ENCODE measurements at places on chromosomes 16 and 17.
A peak's percentile ranks its signal among the peaks of the same experiment; 100 is the strongest.

GRCh38 chr17:58974354-58974753, 132.3 kb downstream of the TRIM37 start:
- DNase-seq = no peak

DNA sequence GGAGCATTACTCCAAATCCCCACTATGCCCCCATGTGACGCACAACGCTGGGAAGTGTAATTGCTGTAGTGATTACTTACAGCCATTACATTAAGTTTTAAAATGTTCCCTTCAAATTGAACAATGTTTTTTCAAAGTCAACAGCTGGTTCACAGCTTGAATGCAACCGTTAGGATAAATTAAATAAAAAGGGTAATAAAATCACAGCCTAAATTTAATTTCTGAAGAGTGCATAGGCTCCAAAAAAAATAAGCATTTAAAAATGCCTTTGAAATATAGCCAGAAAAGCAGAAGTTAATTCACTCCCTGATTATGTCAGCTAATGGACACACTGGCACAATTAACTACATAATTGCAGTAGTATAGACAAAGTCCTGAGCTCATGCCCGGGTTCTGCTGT, 50.5 kb upstream of the KDM8 start:
- no peak for DNase-seq

GRCh38 chr17:55062921-55063320, 94.4 kb downstream of the STXBP4 start:
- DNase-seq = no peak

DNA sequence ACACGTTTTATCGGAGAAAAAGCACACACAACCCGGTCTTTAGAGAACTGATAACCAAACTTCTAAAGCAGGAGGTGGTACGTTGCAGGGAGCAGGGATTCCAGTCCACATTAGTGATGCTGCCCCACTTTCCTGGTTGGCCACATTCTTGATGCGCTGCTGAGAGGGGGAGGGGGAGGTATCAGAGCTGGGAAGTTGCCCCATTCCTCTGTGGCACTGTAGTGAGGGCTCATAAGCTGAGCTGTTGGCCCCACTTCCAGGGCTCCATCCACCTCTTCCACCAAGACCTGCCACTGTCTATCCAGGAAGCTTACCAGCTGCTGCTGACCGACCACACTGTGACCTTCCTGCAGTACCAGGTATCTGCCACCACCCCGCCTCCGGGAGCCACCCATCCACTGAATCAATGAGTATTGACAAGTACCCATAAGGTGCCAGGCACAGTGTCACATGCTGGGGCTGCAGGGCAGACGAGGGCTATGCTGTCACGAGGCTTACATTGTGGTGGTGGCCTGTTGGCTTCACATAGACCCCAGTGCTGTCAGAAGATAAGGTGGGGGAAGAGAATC, 1.1 kb downstream of the TSEN54 start:
- no peak for DNase-seq

DNA sequence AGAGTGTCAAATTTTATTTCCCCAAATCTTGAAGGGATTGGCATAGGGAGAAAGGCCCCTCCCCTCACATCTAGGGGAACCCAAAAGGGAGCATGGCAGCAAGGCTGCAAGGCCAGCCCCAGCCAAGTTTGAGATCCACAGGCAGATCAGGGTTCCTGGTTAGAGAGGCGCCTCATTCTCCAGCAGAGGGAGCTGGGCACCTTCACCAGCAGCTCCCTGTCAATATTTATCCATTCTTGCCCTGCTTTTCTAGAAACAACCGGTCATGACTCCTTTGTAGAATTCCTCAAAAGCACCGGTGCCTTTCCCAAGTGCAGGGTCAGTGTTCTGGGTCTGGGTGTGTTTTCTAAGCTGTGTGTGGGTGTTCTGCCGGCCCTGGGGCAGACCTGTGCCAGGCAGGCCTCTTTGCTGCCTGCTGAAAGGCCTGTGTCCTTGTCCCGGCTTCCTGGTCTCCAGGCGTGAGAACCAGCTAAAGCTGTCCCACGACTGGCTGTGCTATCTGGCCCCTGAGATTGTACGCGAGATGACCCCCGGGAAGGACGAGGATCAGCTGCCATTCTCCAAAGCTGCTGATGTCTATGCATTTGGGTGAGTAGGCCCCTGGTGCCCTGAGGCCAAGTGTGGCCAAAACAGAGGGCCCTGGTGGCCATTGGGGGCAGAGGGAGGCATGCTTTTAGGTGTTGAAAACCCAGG, 21.2 kb upstream of the LGALS9 start:
- DNase-seq = no peak

- DNase-seq = no peak
These were observed 1.1 kb downstream of the CAMTA2 start for GRCh38 chr17:4986403-4986802.

DNA sequence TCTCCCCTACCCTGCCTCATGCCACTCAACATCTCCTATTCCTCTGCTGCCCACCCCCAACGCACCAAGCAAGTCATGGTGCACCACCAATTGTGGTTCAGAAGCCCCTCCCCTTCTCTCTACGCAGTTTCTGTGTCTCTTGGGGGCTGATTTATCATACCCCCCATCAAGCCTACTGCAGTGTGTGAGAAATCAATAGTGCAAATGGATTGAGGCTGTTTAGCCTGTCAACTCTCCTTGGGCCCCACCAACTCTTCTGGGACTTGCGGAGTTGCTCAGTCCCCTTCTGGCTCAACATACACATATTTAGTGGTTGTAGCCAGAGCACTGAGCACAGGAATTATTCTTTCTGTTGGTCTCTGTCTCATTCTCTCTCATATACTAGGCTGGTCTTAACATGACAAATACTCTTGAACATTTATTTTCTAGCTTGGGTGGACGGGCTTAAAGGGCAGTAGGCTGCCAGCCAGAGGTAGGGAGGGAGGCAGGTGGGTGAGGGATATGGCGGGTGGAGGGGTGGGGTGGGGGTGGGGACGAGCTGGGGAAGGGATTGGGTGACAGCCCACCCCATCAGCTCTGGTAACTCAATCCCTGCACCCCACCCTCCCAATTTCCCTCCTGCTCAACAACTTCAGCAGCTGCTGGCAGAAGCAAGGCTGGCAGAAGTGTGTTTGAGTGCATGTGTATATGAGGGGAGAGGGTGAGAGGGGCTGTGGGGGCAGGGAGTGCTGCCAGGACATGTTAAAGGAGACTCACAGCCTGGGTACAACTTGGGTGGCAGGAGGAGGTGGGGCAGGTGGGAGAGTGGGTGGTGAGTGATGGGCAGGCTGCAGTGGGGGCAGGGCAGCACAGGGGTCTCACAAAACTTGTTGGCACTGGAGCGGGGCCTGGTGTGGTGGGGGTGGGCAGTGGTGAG, 4.9 kb downstream of the RARA start:
- no peak for DNase-seq

DNA sequence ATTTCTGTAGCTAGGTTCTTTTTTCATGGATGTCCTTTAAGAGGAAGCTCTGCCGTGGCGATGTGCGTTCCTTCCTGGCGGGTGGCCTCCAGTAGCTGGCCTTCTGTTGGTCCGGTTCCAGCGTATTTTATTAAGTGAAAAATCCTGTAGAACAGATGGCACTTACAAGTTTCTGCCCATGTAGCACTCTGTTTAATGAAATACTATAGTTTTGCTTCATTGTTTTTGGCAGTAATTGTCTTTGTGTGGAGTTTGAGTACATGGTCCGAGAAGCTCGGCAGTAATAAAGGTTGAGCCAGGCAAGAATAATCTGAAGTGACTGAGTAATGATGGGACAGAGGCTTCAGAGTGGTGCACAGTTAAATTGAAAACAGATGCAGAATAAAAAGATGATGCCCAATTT, 20.4 kb downstream of the USP10 start:
- no peak for DNase-seq

GRCh38 chr17:50375858-50376538, 3.0 kb downstream of the EME1 start:
- no peak for DNase-seq

DNA sequence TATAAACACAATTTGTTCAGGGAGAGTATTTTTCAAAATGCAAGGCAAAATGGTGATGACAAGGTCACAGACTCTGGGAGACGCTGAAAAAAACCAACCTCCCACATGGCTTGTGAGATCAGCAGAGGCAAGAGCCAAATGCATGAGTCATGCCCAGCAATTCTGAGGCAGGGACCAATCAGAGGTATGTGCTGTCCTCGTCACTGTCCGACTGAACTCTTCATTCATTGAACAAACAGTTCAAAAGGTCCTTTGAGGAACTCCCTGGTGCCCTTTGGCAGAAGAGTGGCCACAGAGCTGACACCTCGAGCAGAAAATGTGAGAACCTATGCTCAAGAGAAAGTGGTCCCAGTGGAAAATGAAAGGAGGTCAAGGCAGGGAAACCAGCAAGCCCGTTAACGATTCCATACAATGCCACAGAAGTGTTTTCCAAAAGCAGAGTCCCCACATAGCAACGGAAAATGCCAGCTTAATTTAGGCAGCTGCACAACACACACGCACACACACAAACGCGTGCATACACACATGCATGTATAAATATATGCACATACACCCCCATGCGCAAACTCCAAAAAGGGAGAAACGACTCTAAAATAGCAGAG, 50.9 kb downstream of the CDH11 start:
- DNase-seq = peak; percentile 82

- no peak for DNase-seq
These were observed 36.9 kb downstream of the GPATCH8 start for GRCh38 chr17:44466339-44466738.

DNA sequence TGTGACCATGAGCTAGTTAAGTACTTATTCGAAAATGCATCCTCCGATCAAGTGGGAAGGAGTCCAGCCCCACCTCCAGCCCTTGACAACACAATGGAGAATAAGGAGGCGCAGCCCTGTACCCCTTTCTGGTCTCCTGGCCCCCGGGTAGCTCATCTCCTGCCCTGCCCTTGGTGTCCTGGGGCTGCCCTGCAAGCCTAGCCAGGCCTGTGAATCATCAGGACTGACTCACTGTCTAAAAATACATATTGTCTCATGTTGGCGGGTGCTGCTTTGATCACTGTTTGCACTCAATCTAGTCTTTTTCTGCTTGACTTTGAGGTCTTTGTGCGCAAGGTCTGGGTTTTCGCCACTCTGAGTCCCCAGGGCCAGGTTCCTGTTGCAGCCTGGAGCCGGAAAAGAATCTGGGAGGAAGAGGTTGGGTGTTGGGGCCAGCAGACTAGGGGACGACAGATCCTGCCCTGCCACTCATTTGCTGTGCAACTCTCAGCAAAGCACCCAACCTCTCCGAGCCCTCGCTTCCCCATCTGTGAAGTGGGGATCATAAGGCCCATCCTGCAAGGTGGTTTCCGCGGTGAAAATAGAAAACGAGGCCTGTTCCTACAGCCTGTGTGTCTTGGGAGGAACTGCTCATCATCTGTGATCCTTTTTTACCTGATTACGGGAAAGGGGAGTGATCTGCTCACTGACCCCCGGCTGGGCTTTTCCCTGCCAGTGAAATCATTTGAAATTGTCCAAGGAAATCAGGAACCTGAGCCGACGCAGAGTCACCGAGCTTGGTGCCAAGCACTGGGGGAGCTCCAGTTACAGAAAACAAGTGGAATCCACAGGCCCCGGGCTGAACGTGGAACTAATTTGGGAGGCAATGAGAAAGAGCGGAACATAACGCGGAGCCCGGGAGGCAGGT, 230.4 kb downstream of the PARN start:
- DNase-seq = no peak

DNA sequence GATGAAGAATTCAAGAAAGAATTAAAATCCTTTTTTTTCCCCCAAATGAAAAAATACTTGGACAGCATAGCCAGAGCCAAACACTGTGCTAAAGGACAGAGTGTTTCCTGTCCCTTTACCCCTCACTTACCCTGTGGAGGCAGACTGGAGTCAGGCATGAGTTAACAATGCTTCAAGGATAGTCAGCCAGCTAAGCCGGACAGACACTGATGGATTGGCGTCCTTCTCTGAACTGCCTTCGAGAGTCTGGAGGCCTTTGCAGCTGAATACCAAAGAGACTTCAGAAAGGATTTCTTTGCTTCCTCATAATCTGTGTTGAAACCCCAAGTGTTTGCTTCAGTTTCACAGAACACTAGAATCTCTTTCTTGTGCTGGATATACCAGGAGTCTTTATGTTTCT, 4.6 kb downstream of the METTL9 start:
- DNase-seq = no peak

- no peak for DNase-seq
These were observed 186.3 kb upstream of the SOX9 start for GRCh38 chr17:71934520-71934919.

GRCh38 chr17:43363181-43363925, 35.4 kb upstream of the ARL4D start:
- DNase-seq = no peak

GRCh38 chr17:44361292-44362260, 2.1 kb downstream of the FAM171A2 start:
- DNase-seq = no peak

DNA sequence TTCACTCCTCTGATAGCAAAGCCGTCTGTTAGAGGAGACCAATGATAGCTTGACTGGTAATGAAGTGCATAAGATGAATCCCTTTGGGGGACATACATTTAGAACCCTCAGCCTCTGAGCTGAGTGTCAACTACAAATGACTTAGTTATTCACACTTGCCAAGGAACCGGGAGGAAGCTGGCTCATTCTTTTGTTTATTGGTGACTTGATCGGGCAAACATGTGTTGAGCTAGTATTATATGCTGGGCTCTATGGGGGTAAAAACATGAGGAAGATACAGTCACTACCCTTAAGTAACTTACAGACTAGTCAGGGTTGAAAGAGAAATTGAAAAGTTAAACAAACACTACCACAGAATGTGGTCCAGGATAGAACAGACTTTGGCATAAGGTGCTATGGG, 3.0 kb downstream of the CCL16 start:
- no peak for DNase-seq

DNA sequence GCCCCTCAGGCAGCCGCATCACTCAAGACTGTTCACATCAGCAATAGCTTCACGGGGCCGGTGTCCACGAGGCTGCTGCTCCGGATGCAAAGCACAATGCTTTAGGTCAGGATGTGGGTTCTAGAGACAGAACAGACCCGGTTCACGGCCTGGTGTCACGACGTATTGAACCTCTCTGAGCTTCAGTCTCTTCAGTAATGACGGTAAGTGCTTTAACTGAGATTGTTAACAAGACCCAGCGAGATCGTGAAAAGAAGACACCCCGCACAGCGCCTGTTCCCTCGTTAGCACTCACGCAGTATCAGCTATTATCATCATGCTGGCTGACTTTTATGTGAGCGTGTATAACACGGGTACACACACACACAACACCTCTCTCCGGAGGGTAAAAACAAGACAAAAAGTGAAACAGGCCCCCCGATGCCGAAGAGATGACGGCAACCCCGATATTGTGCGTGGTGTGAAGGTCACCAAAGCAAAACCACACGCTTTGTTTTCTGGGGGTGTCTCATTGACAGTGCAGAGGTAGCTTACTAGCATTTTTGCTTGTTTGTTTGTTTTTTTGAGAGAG, 21.4 kb upstream of the ABR start:
- DNase-seq = no peak

GRCh38 chr16:1823821-1824220, 2.8 kb downstream of the HAGH start:
- DNase-seq = no peak

- no peak for DNase-seq
These were observed 43.3 kb upstream of the CMIP start for GRCh38 chr16:81401035-81401950.
